ENCODE measurements at places on chromosomes 7 and 10.

DNA sequence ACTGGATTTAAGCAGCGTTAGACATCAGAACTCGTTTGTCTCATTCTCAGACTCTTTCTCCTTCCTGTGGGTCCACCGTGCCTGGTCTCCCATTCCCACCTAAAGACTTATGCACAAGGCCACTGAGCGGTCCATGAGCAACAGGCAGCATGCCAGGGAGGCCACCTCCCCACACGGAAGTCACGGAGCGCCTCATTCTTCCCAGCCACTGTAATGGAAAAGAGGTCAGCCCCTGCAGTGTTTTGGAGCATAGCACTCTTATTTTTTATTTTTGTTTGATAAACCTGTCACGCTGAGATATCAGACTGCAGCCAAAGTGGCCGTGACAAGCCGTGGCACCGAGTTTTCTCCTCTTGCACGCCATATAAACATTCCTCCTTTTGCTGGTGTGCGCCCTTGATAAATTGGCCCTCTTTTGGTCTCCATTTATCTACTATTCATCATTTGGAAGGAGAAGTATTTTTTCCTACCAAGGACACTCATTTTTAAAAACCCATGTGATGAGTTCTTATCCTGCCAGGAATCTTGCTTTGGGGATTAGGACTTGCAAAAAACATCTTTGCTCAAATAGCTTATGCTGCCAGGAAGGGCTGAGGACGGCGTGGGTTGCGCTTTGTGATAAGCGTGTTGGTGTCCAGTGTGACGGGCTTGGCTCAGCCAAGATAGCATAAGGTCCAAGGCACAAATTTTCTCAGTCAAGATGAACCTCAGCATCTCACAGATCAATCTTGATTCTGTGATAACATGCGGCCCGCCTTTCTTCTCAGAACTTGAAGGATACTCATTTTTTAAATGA lies 206.0 kb downstream of the CCDC3 start:
- DNase-seq: no peak

DNA sequence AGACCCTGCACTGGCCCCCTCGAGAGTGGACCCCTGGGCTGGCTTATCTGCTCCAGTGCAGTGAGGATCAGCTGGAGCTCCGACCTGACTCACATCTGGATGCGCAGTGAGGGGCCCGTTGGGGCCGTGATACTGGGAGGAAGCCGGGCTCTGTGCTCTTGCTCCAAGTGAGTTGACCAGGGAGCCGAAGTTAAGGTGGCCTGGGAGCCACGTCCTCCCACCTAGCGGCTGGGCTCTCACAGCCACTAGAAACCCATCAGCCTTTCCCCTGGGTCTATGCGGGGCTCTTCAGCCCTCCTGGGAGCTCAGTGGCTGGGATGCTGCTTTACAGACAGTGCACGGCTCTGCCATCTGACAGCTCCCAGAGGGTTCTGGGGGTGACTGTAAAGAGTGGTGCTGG lies 9.1 kb downstream of the ALKBH4 start:
- DNase-seq: no peak

DNA sequence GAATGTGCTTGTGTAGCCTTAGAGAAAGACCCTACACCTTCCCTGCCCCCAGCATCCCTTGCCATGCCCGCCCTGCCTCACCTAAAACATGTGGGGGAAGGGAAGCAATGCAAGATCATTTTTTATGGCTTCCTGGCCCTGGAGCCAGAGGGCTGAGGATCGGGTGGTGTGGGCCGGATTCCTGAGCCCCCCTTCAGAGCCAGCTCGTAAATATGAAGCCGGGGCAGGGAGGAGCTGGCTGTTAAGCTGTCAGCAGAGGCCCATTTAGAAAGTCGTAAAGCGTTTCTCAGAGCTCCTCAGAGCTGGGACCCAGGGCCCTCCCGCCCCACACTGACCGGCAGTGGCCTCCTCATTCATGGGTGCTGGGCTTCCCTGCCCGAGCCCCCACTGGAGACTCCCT lies 23.9 kb downstream of the UNC5B start:
- no peak for DNase-seq

DNA sequence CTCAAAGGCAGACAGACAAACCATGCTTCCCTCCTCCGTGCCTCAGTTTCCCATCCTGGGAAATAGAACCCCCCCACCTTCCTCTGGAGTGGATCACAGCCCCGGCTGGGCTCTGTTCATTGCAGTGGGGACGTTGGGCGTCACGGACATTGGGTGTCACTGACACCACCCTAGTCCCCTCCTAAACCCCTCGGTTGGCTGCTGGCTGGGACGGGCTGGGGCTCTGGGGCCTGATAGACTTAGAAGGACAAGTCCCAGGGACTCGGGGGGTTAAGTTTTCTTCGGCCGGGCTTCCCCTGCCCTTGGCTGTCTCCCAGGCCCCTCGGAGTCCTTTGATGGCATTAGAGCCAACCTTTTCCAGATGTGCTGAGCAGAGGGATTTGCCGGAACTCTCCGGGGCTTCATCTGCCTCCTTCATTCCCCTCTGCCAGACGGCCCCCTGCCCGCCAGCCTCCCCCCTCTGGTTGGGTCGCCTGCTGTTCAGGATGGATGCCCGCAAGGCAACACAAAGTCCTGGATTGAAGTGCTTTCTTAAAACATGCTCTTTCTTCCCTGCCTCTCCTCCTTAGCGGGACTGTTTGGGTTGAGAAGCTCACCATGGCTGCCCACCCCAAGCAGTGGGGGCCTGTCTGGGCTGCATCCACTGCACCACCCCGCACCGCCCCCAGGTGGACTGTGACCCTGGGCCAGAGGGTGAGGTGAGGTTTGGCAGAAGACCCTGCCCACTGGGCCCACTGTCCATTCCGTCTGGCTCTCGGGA lies 73.0 kb downstream of the COL26A1 start:
- no peak for DNase-seq

GRCh38 chr10:50679149-50679548 lies 55.4 kb upstream of the SGMS1 start:
- DNase-seq: no peak

GRCh38 chr7:101542527-101543241 lies 86.4 kb downstream of the MYL10 start:
- peak; percentile 70 for DNase-seq

DNA sequence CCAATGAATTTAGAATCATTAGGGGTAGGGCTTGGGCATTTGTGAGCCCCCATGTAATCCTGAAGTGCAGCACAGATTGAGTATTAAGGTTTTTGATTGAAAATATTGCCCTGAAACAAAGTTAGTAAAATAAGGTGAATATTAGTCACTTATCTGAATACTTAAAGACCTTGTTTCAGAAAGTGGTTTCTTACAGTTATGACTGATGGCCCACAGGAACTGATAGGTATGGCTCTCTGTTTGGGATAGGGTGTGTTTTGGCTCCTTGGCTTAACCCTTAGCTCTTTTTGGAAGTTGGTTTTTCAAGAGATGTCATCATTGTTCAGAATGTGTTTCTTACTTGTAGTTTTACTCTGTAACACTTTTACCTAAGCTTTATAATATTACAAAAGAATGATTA lies 34.8 kb downstream of the MDFIC start:
- DNase-seq: no peak

DNA sequence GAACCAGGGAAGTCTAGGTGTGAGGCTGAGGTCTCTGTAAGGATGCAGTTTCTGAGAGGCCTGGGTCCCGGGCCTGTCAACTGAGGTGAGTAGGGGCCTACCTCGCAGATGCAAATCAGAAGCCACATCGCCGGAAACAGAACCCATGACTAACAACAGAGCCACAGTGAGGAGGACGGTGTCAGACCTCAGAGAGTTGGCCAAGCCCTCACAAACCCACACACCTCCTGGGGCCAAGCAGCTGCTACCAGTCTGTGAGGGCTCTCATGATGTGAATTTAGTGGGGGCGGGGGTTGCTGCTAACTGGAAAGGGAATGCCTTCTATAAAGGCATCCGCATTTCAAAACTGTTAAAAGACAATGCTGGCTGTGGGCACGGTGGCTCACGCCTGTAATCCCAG lies 103.0 kb downstream of the COBL start:
- DNase-seq: no peak

DNA sequence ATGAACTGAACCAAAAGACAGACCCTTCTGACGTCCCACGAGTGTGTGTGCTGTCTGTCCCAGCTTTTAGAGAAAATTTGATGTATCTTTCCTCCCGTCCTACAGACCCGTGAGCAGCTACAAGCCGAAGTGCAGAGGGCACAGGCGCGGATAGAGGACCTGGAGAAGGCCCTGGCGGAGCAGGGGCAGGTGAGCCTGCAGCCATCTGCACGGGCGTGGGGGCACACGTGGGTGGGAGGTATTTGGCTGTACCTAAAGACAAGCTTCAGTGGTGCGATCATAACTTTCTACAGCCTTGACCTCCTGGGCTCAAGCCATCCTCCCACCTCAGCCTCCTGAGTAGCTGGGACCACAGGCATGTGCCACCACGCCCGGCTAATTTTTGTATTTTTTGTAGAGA lies 41.7 kb upstream of the DPYSL4 start:
- DNase-seq: no peak

- DNase-seq: peak; percentile 93
These were observed 72.4 kb upstream of the LRRC4 start for GRCh38 chr7:128103498-128104107.

GRCh38 chr10:79938728-79939406 lies 10.0 kb downstream of the SFTPD start:
- peak; percentile 91 for DNase-seq

DNA sequence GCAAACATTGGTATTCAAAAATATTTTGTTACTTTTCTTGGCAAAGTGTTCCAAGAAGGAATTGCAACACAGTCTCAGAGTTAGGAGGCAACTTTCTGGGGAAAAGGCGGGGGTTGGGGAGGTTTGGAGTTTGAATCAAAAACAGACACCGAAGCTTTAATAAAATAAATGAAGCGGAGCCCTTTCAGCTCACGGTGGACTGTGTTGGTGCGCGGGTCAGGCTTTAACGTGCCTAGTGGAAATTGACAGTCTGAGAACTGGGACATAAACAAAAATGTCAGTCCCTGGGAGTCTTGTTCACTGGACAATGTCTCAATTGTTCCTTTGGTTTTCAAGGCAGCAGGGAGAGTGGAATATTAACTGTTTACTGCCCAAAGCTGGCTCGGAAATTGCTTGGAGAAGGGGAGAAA lies 109.3 kb downstream of the TCF7L2 start:
- DNase-seq: no peak

- DNase-seq: no peak
These were observed 87.3 kb downstream of the SDHAF3 start for GRCh38 chr7:97204821-97205220.
